Epithelial cell of proximal tubule (primary cell): ENCODE measurements at places on chromosomes 2 and 18. TPM values are rescaled to one million over a fixed set of nuclear protein-coding genes. Genes with fewer than 3 reads are reported as not detected.

GRCh38 chr18:76348267-76349066, 146.6 kb downstream of the ZNF516 start:
- no peak for DNase-seq

GRCh38 chr2:190303647-190304046, 16.0 kb downstream of the HIBCH start:
- no peak for DNase-seq

- no peak for DNase-seq
These were observed 138.0 kb downstream of the AKAIN1 start for GRCh38 chr18:5058768-5059695.

DNA sequence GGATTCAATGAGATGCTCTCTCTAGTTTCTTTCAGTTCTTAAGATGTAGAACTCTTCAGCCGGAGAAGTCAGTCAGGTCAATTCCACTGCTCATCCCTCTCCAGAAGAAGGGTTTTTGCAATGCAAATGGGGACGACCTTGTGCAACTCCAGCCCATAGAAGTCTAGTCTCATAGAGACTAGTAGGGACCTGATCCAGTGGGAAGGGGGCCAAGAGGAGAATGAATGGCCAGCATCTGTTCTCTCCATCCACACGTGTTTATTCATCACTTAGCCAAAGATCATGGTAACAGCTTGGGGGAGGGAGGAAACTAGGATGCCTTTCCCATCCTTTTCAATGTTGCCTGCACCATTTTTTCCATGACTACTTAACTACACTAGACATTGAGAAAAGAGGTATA, 120.2 kb downstream of the LAMA3 start:
- no peak for DNase-seq

DNA sequence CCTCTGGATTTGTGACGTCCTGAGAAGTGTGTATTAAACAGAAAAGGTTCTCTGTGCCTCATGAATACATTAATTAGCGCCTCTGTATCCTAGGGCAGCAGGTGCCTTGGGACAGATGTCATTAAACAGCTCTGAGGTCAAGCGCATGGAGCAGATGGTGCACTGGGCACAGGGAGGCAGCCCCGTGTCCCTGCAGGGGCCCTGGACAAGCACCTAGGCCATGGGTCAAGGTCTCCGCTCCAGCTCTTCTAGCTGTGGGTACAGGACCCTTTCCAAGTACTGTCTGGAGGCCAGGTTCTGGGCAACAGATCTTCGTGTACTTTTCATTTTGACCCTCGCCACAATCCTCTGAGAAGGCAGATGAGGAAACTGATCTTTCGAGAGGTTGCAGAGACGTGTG, 126.4 kb downstream of the KCTD1 start:
- no peak for DNase-seq

DNA sequence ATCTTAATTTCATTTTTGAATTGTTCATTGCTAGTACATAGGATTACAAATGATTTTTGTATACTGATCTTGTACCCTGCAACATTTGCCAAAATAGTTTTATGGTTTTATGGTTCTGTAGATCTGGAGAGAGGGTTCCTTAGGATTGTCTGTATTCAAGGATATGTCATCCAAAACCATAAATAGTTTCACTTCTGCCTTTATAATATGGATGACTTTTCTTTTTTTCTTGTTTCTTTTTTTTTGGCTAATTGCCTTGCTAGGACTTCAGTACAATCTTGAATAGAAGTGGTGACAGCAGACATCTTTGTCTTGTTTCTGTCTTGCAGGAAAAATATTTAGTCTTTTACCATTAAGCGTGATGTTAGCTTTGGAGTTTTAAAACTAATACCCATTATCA, 383.9 kb upstream of the HS6ST1 start:
- DNase-seq = no peak

- no peak for DNase-seq
These were observed 150.6 kb upstream of the EPC2 start for GRCh38 chr2:148493822-148494563.

DNA sequence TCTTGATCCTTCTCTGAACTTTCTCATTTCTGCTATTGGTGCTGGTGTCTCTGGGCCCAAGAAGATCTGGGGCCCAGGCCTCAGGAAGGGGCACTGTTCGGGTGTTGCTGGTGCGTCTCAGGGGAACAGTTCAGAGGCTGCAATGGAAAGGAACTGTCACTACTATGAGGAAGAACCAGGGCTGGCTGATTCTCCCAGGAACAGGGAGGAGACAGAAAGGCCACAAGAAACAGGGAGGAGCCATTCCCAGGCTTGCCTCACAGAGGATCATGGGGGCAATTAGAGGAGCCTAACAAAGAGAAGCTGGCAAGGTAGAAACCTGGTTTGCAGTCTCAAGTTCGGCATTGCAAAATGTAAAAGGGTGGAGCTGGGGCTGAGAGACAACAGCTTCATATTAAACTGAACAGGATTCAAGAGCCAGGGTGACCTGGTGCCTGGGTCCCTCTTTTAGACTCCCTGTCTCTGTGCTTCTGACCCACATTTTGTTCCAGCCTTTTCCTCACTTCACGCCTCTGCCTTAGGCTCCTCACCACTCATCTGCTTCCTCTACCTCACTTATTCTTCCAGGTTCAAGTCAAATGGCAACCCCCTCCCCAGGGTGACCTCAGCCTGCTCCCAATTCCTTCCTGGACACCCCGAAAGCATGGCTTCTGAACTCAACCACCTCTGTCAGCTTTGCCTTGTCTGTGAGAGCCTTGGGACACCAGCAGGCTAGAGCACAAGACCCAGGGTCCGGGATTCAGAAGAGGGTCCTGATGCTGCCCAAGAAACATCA, 58.4 kb downstream of the GYPC start:
- no peak for DNase-seq

GRCh38 chr2:176093898-176094249, 1.4 kb downstream of the HOXD13 start:
- DNase-seq = no peak

GRCh38 chr2:46509804-46510203, 30.4 kb downstream of the TMEM247 start:
- no peak for DNase-seq

DNA sequence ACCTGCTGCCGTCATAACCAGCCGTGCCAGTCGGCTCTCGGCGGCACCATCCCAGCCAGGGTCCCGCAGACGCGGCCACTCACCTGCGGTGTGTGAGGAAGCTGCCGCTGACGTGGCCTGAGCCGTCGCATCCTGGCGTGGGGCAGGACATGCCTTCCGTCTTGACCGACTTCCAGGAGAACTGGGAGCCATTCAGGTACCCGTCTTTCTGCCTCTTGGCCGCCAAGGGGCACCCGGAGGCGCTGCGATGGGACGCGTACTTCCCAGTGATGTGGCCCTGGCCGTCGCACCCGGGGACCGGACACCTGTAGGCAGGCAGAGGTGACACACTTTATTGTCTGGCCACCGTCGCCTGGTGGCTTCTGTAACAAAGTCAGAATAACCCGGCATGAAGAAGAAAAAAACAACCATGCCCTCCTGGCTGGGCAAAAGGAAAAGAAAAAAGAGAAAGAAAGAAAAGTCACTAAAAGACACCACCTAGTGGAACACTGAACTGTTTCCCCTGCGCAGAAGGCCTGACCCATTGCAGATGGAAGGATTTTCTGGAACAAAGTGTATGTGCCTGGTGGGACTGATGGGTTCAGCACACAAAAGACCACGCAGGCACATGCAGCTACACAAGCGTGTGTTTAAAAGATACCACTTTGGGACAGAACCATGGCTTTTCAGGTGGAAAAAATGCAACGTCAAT, 94.9 kb upstream of the PXDN start:
- no peak for DNase-seq

- DNase-seq = no peak
These were observed 165.6 kb downstream of the INHBB start for GRCh38 chr2:120511536-120511935.

The SALL3 gene
- 2.2 and 3.0 TPM in 2 replicates for total RNA-seq

The FAM98A gene
- 20.4 and 93.6 TPM in 2 replicates for total RNA-seq
